T-helper 1 cell (primary cell): ENCODE measurements at places on chromosomes 13 and 19.

- DNase-seq: no peak
These were observed 91.9 kb downstream of the SLAIN1 start for GRCh38 chr13:77789376-77789775.

GRCh38 chr13:103517066-103517767 is 451.0 kb upstream of the SLC10A2 start:
- DNase-seq: no peak

DNA sequence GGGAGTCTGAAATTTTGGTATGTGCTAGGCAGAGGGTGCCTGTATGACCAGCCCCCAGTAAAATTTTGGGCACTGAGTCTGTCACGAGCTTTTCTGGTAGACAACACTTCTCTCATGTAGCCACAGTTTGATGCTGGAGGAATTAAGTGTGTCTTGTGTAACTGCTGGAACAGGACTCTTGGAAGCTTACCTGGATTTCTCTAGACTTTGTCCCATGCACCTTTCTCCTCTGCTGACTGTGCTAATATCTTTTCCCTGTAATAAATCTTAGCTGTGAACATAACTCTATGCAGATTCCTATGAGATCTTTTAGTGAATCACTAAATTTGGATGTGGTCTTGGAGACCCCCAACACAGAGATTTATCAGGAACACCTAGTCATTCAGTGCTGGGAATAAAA is 13.8 kb downstream of the RNF6 start:
- no peak for DNase-seq

- no peak for DNase-seq
These were observed 167.5 kb upstream of the UBL3 start for GRCh38 chr13:30017880-30018279.

GRCh38 chr13:109160357-109160756 is 530.9 kb downstream of the MYO16 start:
- DNase-seq: no peak

DNA sequence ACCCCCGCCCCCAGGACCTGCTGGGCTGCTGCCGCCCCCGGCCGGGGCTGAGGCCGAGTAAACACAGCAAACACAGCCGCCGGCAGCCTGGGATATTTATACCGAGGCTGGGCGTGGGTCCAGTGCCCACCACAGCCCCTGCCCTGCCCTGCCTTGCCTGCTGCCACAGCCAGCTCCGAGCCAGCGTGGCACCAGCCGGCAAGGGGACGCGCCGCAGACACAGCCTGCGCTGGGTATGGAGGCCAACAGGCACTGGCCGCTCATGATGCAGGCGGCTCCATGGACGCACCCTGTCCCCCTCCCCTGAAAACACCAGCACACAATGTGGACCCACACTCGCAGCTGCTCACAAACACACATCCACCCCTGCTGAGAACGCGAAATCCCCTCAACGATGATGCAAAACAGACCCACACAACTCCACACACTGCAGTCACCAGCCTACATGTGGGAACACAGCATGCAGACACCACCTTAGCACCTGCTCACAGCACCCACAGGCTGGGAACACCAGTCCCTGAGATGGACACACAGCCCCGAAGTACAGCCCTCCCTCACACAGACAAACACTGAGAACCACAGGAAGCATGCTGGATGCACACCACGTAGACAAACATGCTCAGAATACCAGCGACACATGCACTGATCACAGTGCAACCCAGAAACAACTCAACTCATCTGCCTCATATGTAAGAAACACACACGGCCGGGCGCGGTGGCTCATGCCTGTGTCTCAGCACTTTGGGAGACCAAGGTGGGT is 16.2 kb downstream of the CCDC97 start:
- DNase-seq: peak; percentile 39

DNA sequence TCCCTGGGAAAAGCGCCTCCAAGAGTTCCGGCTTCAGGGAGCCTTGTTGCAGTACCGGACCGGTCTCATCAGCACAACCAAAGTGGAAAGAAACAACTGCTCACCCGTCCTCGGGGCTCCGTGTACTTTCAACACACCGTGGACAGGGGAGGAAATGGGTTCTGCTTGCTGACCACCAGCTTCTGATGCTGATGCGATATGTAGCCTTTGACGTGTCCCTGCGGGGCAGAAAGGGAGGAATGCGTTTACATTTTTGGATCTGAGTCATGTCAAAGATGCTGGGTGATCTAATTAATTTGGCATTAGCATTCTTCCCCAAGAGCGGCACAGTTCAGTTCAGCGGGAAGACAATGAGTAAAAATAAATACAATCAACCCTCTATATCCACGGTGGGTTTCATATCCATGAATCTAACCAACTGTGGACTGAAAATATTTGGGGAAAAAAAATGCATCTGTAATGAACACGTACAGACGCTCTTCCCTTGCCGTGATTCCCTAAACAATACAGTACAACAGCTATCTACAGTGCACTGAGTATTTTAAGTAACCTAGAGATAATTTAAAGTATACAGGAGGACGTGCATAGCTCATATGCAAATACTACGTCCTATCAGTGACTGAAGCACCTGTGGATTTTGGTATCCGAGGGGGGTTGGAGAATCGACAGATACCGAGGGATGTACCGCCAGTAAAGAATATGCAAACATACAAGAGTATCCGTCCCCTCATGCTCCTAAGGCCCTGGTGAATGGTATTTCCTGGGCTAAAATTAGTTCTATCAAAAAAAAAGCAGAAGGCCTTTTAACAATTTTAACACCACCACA is 19.8 kb downstream of the PROZ start:
- DNase-seq: no peak

DNA sequence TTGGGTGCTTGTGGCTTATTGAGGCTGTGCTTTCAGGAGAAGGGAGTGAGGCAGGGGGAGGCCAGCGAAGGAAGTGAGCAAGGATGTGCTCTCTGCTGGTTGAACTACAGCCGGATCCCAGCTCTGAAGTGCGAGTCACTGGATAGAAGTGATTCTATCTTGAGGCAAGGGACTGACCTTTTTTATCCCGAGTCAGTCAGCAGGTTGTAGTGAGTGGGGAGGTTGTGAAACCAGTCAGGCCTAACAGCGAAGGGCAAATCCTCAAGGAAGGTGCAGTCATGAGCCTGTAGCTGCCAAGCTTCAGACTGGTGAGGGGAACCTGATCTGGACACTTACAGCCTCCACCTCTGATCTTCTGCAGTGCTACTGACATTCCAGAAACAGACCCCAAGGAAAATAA is 18.6 kb downstream of the SCEL start:
- DNase-seq: no peak

DNA sequence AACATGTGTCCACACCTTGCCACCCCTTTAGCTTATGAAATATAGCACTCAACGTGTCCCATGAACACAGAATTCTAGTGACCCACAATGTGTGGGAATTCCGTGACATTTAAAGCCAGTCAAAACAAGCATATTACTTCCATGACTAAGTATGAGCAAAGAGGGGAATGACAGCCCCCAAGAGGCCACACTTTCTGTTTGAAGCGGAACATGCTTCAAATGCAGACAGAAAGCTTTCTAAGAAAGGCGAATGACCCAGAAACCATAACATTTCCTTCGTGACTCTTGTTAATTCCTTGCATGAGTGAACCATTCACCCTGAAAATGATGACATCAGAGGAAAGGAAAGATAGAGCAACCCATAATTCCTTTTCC is 122.0 kb upstream of the FNDC3A start:
- DNase-seq: no peak

DNA sequence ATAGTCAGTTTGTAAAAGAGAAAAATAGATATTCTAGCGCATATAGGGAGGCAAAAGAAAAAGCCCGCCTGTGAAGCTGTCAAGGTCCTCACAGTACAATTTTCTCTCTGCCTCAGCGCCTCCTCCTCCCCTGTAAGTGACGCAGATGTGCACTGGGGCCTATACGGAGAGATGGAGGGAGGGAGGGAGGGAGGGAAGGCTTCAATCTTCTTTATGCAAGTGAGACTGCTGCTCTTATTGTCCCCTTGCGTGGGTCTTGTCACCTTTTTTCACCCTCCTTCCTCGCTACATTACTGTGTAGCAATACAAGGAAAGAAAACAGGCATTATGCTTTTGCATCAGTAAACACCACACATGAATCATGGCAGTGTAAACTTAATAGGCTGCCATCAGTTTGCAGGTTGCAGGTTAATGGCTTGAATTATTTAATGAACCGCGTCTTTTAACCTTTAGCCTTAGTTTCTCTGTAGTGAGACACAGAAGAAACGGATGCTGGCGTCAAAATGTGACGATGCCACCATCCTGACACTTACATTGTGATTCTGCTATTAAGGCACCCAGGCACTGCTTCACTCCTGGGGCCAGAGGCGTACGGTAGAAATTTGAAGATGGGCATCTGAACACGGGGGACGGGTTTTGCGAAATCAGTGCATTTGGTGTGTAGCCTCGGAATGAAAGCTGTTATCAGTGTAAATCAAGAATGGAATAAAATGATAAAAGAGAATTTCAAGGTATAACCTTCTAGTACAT is at the start of gene KLHL1:
Gene KLHL1, minus strand, starts transcription at position 97 of the 750 bp plus-strand sequence. CDS start 753 bp downstream, outside the sequence.
- DNase-seq: no peak

DNA sequence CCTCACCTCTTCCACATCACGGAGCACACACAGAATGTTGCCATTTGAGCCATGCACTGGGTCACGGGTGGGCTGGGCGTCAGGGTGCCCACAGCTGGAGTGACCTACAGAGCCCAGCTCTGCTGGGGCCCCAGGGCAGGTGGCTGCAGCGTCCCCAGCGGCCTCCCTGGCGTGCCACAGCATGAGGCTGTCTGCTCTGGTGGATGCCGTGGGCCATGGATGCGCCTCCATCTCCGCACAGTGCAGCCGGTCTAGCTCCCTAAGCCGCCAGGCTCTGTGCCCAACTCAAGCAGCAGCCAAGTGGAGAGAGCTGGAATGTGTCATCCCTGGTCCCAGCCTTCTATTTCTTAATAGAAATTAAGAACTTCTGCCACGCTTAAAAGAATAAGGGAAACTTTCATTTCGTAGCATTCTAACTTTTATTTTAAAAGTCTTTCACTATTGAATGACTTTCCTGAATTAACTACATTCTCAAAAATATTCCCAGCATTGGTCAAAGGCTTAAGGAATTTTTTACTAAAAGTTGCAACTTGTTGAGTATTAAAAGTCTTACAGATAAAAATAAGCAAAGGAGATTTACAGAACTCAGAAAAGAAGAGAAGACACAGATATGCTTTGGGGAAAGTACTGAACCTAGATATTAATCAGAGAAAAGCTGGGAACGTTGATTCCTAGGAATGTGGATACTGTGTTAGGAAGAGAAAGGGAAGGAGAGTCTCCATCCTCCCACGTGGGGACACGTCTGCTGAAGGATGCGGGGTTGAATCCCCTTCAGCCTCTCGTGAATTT is 59.3 kb downstream of the ATP11A start:
- DNase-seq: no peak

- DNase-seq: no peak
These were observed 136.9 kb downstream of the USP12 start for GRCh38 chr13:27034678-27035111.

DNA sequence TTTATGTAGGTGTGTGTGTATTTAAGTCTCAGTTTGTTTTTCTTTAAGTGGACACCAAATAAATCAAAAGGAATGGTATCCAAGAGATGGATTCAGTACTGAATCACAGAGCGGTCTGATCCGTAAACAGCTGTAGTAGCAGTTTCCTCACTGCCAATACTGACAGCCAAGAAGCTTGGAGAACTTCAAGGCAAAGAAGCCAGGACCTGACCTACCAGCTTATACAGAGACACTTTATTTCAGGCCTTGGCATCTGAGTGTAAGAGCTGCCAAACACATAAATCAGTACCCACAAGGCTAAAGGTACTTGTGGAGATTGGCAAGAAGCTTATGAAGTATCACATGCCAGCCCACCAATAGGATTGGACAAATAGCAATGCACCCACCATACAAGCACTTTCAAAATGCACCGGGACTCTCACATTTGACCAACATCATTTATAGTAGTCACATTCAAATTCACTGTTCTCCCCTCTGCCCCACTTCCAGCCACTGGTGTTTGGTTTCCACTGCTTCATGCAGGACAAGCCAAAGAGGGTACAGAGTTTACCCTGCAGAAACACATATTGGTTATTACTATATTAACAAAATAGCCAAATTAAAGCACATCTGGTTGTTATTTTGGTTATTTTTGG is 357.9 kb downstream of the KLF12 start:
- DNase-seq: no peak
